Mesendoderm (in vitro differentiated cells): ENCODE measurements at places on chromosomes 7 and 10.

GRCh38 chr7:116271963-116272886, 61.9 kb downstream of the TES start:
- peak; percentile 41 for DNase-seq
- no peak overlapping the region for H3K27ac ChIP-seq
- no peak overlapping the region for H3K4me3 ChIP-seq
- no peaks in the 10 kb centered on the region for H3K27me3 ChIP-seq

DNA sequence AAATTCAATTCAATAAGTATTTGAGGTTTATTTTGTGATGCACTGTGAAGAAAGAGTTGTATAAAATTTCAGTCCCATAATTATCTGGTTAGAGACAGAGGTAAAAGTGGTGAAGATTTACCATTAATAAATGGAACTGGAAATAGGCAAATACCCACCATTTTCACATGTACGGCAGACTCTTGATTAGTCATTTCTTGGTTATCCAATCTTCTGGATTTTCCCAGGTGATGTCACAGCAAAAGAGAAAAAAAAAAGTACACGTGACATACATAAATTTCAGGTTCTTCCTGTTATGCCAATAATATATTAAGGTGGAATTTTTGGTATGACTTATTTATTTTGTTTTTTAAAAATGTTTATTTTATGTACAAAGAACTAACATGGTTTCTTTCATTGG, 26.8 kb downstream of the NT5C3A start:
- no peak for DNase-seq
- no peak overlapping the region for H3K4me3 ChIP-seq
- no peaks in the 10 kb centered on the region for H3K36me3 ChIP-seq
- H3K27me3 ChIP-seq, result no peaks in the 10 kb centered on the region
- no peak overlapping the region for H3K27ac ChIP-seq

DNA sequence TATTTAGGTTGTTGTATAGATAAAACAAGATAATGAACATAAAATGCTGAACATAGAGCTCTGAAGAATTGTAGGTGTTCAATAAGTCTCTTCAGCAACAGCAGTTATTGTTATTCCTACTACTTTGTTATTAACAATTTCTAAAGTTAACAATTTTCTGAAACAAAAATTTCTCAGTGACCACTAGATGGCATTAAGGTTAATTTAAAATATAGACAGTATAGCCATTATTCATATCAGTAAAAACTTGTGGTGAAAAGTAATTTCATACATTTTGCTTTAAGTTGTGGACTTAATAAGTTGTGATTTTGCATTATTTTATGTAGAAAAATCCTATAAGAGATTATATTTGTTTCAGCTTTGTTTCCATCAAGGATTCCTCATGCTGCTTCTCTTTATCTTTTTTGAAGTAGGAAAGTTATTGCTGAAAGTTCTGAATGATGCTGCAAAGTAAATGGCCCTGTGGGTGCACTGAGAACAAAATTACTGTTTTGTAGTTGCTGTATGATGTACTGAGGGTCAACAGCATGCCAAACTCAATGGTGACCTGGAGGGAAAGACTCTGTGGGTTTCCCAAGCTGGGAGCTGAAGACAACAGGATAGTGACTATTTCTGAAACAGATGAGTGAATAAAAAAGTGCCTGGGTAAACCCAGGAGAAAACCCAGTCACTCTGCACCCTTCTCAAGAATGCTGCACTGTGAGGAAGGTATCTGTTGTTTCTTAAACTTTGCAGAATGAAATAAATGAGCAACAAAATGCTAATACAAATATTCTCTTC, 253.6 kb downstream of the KIF20B start:
- no peak for DNase-seq
- no peak overlapping the region for H3K27ac ChIP-seq
- no peaks in the 10 kb centered on the region for H3K27me3 ChIP-seq

GRCh38 chr7:93142127-93142526, 6.1 kb downstream of the SAMD9L start:
- H3K36me3 ChIP-seq, result no peaks in the 10 kb centered on the region
- H3K27ac ChIP-seq, result no peak overlapping the region
- DNase-seq, result no peak
- H3K27me3 ChIP-seq, result peaks cover 2% of the 10 kb centered on the region
- no peaks in the 10 kb centered on the region for H3K4me1 ChIP-seq
- H3K4me3 ChIP-seq, result no peak overlapping the region

DNA sequence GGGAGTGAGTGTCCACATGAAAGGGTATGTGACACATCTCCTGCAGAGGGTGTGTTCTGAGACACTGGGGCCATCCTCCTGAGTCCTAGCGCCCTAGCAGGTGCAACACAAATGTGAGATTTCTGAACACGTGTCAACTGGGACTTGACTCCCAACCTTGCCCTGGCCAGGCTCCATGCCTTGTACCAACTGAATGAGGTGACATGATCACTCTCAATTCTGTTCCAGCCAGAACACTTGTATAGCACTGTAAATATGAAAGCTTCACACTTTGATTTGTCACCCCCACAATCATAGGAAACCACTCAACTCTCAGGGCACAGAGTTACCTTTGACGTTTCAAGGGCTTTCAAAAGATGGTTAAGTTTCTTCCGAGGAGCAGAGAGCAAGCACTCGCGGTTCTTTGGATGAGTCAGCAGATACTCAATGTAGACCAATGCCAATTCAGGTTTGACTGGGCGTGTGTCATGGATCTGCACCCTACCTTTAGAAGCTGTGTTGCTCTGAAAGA, 48.6 kb downstream of the NCAPG2 start:
- no peak overlapping the region for H3K4me3 ChIP-seq
- no peak for DNase-seq
- H3K27me3 ChIP-seq, result no peaks in the 10 kb centered on the region
- H3K4me1 ChIP-seq, result no peaks in the 10 kb centered on the region
- no peak overlapping the region for H3K27ac ChIP-seq

DNA sequence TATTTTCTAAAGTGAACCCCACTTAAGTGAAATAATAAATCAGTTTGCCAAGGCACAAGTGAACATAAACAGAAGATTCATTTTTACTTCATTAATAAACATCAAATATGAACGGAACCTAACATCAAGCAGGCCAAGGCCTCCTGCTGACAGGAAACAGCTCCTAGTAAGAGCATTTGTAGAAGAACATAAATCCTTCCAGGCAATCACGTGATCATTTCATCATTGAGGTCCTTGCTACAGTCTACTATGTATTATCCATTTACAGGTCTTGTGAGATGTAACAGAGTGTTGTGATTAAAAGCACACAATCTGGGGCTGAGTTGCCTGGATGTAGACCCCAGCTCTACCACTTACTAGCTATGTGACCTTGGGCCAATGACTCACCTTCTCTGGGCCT, 70.6 kb downstream of the CALD1 start:
- H3K27ac ChIP-seq, result no peak overlapping the region
- DNase-seq, result no peak
- no peak overlapping the region for H3K4me3 ChIP-seq
- H3K36me3 ChIP-seq, result no peaks in the 10 kb centered on the region

GRCh38 chr7:27143023-27143949, at the start of gene HOXA5:
Gene HOXA5, minus strand, starts transcription at chr7:27143681. Its CDS starts 74 bp downstream, at chr7:27143607.
- H3K36me3 ChIP-seq, result no peaks in the 10 kb centered on the region
- peak; percentile 92 for DNase-seq
- no peaks in the 10 kb centered on the region for H3K4me1 ChIP-seq
- peaks cover 89% of the 10 kb centered on the region for H3K27me3 ChIP-seq
- H3K27ac ChIP-seq, result no peak within 1 kb of the TSS

- DNase-seq, result no peak
- H3K27ac ChIP-seq, result no peak overlapping the region
- H3K4me1 ChIP-seq, result no peaks in the 10 kb centered on the region
- H3K27me3 ChIP-seq, result no peaks in the 10 kb centered on the region
- no peak overlapping the region for H3K4me3 ChIP-seq
These were observed 11.8 kb downstream of the CUTC start for GRCh38 chr10:99743841-99744240.

- no peak for DNase-seq
- no peaks in the 10 kb centered on the region for H3K36me3 ChIP-seq
- peaks cover 2% of the 10 kb centered on the region for H3K27me3 ChIP-seq
- H3K4me3 ChIP-seq, result no peak overlapping the region
- H3K4me1 ChIP-seq, result peaks cover 3% of the 10 kb centered on the region
These were observed 48.1 kb upstream of the GLCCI1 start for GRCh38 chr7:7920481-7920880.

- DNase-seq, result no peak
- no peak overlapping the region for H3K4me3 ChIP-seq
- H3K27ac ChIP-seq, result no peak overlapping the region
- H3K36me3 ChIP-seq, result peaks cover 3% of the 10 kb centered on the region
These were observed 26.2 kb downstream of the BUB3 start for GRCh38 chr10:123180101-123181090.

DNA sequence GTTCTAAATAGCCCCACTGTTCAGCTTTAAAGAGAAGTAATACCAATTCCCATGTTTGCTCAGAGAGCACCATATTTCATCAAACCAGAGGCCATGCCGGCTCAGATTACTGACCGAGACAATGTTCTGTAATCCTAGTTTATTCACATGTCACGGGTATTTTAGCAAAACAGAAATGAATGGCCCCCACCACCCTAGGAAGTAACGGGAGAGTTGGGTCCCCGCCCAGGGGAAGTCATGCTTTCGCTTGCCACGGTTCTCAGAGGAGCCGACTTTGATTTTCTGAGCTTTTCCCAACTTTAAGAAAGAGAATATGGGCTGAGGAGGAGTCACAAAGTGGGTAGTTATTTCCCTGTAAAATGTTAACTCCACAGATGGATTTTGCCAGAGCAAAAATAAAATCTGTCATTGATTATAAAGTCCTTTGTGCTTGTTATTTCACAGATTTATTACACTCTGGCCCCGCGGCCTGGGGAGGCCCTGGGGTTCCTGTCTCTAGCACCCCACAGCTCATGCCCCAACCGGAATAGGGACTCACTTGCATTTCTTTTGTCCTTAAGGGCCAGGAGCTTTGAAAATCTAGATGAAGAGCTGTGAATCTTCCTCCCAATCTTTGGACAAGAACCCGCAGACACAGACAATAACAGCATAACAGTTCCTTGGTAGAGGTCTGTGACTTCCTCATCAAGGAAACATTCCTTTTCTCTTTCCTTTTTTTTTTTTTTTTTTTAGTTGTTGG, 3.7 kb upstream of the GDF10 start:
- no peak for DNase-seq
- no peaks in the 10 kb centered on the region for H3K36me3 ChIP-seq
- H3K4me3 ChIP-seq, result no peak overlapping the region
- H3K27me3 ChIP-seq, result peaks cover 10% of the 10 kb centered on the region

DNA sequence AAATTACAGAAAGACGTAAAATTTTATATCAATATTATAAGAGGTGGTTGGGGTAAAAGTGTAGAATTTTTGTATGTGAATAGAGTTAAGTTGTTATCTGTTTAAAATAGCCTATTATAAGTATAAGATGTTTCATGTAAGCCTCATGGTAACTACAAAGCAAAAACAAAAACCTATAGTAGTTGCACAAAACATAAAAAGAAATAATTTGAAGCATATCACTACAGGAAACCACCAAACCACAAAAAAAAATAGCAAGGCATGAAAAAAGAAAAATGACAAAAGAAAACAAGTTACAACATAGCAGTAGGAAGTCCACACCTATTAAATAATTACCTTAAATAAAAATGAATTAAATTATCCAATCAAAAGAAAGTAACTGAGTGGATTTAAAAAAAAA, 12.4 kb upstream of the GSTK1 start:
- H3K27ac ChIP-seq, result no peak overlapping the region
- no peak for DNase-seq
- H3K4me1 ChIP-seq, result no peaks in the 10 kb centered on the region
- H3K27me3 ChIP-seq, result no peaks in the 10 kb centered on the region

GRCh38 chr10:85362401-85362800, 1004.2 kb downstream of the GRID1 start:
- no peak overlapping the region for H3K27ac ChIP-seq
- no peak for DNase-seq
- no peaks in the 10 kb centered on the region for H3K27me3 ChIP-seq
- no peaks in the 10 kb centered on the region for H3K4me1 ChIP-seq
- H3K36me3 ChIP-seq, result no peaks in the 10 kb centered on the region

- no peaks in the 10 kb centered on the region for H3K36me3 ChIP-seq
- no peak overlapping the region for H3K4me3 ChIP-seq
- H3K4me1 ChIP-seq, result no peaks in the 10 kb centered on the region
- no peak for DNase-seq
These were observed 74.7 kb upstream of the PLPP4 start for GRCh38 chr10:120382360-120382759.

- H3K27ac ChIP-seq, result no peak overlapping the region
- peak; percentile 61 for DNase-seq
- H3K27me3 ChIP-seq, result no peaks in the 10 kb centered on the region
- H3K36me3 ChIP-seq, result no peaks in the 10 kb centered on the region
These were observed 8.8 kb downstream of the BAG3 start for GRCh38 chr10:119659951-119660350.

DNA sequence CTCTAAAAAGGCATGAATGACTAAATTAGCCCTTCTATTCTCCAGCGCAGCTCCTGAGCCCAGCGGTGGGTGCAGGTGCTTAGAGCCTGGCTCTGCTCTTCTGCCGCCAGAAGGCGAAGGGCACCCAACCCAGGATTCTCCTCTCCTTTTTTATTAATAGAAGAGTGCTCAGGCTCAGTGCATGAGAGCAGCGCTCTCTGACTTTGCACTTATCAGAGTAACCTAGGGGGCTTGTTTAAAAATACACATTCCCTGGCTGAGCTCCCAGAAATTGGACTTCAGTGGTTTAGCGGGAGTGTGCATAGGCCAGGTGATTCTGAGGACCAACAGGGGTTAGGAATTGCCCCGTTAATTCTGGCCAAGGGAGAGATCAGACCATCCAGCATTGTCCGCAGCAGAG, 1.7 kb upstream of the PFKP start:
- no peak overlapping the region for H3K4me3 ChIP-seq
- DNase-seq, result no peak
- H3K27ac ChIP-seq, result no peak overlapping the region
- H3K4me1 ChIP-seq, result no peaks in the 10 kb centered on the region

GRCh38 chr10:82575318-82575717, 700.3 kb downstream of the NRG3 start:
- H3K36me3 ChIP-seq, result no peaks in the 10 kb centered on the region
- H3K27ac ChIP-seq, result no peak overlapping the region
- no peaks in the 10 kb centered on the region for H3K27me3 ChIP-seq
- H3K4me3 ChIP-seq, result no peak overlapping the region
- H3K4me1 ChIP-seq, result no peaks in the 10 kb centered on the region
- no peak for DNase-seq

- DNase-seq, result no peak
- no peak overlapping the region for H3K27ac ChIP-seq
- peaks cover 3% of the 10 kb centered on the region for H3K4me1 ChIP-seq
These were observed 570 bp downstream of the BMS1 start for GRCh38 chr10:42783181-42783549.

DNA sequence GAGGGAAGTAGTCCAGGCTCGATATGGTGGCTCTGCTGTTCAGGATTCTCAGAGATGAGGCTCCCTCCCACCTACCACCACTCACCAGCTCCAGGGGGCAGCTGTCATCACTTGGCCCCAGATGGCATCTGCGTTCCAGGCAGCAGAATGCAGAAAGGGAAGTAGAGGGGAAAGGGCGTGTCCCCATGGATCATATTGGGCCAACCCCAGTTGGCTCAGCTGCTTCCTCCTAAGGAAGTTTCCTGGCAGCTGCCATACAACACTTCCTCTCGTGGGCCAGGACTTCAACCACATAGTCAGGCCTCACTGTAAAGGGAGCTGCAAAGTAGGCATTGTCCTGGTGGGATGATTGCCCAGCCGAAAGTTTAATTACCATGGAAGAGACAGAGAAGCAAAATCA, 1.6 kb upstream of the TEX36 start:
- no peaks in the 10 kb centered on the region for H3K36me3 ChIP-seq
- DNase-seq, result no peak
- H3K4me1 ChIP-seq, result no peaks in the 10 kb centered on the region
- H3K27me3 ChIP-seq, result no peaks in the 10 kb centered on the region
- no peak overlapping the region for H3K27ac ChIP-seq
